ENCODE measurements at places on chromosomes 6 and 20. TPM values are rescaled to one million over a fixed set of nuclear protein-coding genes. Genes with fewer than 3 reads are reported as not detected.

The LRRC73 gene
- total RNA-seq, result 0.28 TPM

The PPP1R3D gene
- total RNA-seq, result 3.5 TPM

DNA sequence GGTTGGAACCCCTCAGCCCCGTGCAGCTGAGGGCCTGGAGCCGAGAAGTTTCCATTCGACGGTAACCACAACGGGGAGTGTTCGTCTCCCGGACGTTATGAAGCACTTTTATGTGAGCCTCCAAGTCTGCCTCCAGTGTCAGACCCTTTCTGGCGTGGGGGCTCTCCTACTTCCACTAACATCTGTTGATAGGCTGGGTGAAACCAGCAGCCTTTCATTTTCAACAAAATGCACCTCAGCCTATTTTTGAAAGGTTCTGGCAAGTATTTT, 257.4 kb downstream of the THBS2 start:
- H3K36me3 ChIP-seq, result no peaks in the 10 kb centered on the region
- no peaks in the 10 kb centered on the region for H3K4me1 ChIP-seq
- no peak for DNase-seq

GRCh38 chr20:57385940-57386339, 5.3 kb upstream of the RBM38 start:
- H3K36me3 ChIP-seq, result no peaks in the 10 kb centered on the region
- no peak overlapping the region for H3K4me3 ChIP-seq
- peaks cover 6% of the 10 kb centered on the region for H3K27me3 ChIP-seq
- H3K27ac ChIP-seq, result no peak overlapping the region
- peaks cover 7% of the 10 kb centered on the region for H3K4me1 ChIP-seq
- no peak for DNase-seq

DNA sequence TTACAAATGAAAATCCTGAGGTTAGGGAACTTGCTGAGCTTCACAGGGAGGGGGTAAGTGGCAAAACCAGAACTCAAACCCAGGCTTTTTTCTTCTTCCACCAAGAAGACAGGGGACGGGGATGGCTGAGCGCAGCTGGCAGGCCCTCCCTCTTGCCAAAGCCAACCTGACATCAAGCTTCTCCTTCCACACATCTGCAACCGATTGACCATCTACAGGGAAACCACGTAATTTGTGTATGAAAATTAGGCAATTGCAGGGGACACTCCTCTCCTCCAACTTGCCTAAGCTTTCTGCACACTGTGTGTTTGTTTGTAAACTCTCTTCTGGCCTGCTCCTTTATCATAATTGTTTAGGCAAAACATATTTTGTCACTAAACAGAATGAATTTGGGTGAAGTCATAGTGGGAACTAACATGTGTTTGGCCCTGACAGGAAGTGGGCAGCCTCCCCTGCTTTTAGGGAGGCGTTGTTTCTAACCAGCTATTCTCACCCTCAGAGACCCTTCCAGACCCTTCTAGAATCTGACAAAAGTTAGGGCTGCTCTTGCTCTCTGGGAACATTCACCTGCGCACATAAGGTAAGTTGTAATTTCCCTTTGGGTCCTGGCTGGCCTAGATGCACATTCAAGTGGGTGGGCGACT, 18.9 kb downstream of the ZNF831 start:
- no peaks in the 10 kb centered on the region for H3K36me3 ChIP-seq
- no peak overlapping the region for H3K27ac ChIP-seq
- peaks cover 11% of the 10 kb centered on the region for H3K4me1 ChIP-seq
- no peak for DNase-seq

GRCh38 chr6:20814494-20814893, 280.2 kb downstream of the CDKAL1 start:
- H3K27ac ChIP-seq, result no peak overlapping the region
- DNase-seq, result no peak
- no peak overlapping the region for H3K4me3 ChIP-seq
- peaks cover 11% of the 10 kb centered on the region for H3K4me1 ChIP-seq

- H3K27ac ChIP-seq, result no peak overlapping the region
- peaks cover 16% of the 10 kb centered on the region for H3K4me1 ChIP-seq
- H3K36me3 ChIP-seq, result no peaks in the 10 kb centered on the region
These were observed 297.9 kb downstream of the CLIC5 start for GRCh38 chr6:45717715-45718114.

Data from endothelial cell (in vitro differentiated cells).